ENCODE measurements at places on chromosomes 7 and 10.

DNA sequence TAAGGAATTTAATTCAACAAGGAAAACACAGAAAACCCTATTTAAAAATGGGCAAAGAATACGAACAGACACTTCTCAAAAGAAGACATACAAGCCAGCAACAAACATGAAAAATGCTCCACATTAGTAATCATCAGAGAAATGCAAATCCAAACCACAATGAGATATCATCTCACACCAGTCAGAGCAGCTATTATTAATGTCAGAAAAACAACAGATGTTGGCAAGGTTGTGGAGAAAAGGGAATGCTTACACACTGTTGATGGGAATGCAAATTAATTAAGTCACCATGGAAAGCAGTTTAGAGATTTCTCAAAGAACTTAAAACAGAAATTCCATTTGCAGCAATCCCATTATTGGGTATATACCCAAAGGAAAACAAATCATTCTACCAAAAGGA, 55.2 kb downstream of the GCC1 start:
- no peak for DNase-seq

- DNase-seq: no peak
These were observed 64.8 kb upstream of the MEOX2 start for GRCh38 chr7:15751191-15751701.

DNA sequence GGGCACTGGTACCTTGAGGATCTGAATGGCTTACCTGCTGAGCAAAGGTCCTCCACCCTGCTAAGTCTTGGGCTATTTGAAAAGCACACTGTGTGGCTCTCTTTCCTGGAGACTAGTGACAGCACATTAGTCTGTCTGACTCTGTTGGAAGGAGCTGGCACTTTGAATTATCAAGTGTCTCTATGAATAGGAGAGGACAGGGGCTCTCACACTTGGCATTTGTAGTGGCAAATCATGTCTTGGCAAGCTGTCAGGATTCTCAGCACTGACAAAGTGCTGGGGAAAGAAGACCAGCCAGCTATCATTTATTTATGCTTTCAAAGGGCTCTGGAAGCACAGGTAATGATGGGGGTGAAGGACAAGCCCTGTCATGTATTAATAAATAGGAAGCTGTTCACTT, 62.8 kb downstream of the MTPN start:
- DNase-seq: no peak

- DNase-seq: no peak
These were observed 21.0 kb upstream of the AGMO start for GRCh38 chr7:15582773-15583172.

DNA sequence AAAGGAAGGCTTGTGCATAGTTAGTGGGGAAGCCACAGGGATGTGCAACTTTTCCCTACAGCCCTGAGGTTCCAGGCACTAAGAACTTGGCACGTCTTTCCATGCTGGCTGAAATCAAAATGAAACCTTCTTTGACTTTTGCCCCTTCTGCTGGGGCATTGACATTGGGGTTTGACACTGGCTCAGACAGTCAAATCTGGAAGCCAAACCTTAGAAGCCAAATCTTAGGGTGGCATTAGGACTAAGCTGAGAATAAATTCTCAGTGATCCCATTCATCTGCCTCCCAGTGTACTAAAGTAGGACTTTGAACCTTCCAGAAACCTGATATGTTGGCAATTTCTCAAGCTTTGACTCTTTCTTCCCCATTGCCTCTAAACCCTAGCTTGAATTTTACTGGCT, 31.3 kb upstream of the INSYN2A start:
- no peak for DNase-seq

DNA sequence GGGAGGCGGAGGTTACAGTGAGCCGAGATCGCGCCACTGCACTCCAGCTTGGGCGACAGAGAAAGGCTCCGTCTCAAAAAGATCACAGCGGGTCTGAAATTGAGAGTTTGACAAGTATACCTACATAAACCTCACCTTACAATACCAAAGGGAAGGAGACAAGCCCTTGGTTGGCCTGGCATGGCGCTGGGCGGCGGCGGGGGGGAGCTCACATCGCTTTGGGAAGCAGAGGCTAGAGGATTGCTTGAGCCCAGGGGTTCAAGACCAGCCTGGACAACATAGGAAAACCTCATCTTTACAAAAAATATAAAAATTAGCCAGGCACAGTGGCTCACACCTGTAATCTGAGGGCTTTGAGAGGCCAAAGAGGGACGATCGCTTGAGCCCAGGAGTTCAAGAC, 1.1 kb upstream of the ARPC1A start:
- no peak for DNase-seq

DNA sequence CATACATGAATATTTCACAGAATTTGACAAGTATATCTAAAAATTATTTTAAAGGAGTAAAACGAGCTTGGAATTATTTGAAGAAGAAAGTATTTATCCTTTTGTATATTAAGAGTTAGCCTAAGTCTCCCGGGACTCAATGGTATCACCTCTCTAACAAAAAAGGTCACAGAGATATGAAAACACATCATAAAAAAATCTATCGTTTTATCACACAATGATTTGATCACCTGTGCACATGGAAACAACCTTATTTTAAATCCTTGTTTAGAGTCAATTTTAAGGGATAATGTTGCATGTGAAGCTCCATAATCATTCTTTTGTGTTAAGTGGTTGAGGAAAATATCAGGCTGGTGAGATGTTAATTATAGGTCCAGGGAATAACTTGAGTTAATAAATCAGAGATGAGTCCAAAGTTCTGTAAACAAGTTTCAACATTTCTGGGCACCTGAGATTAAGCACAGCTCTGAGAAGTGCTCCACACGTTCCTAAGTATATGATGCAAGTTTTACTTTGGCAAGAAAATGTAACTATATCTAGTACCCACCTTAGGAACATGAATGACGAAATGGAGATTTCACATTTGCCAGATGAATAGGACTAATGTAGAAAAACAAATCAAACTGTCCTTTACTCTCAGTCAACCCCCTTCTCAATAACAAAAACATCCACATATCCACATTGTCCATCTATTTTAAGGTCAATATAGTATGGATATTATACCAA, 148.5 kb upstream of the AKR1E2 start:
- DNase-seq: no peak

Measured in activated CD4-positive, alpha-beta T cell treated with anti-CD3 and anti-CD28 coated beads, Interleukin-2, amount 50 U/mL, for 48 hours (primary cell).